ENCODE measurements at places on chromosomes 7 and 10.

GRCh38 chr7:104499975-104500374 lies 171.6 kb downstream of the LHFPL3 start:
- DNase-seq, result no peak

DNA sequence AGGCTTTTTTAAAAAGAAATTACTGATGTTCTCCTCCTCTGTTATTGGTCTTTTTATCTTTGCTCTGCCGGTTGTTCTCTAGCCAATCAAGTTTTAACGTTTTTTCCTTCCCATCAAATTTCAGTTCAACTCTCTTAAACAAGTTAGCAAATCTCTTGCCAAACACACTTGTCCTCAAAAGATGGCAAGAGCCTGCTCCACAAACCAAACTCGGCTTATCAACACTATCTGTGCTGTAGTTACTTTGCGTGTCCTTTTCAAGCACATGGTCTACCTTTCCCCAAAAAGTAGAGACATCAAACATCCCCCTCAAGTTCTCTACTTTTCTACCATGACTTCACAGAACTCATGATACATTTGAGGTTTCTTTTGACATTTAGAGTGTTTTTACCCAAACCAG lies 71.3 kb downstream of the OSBPL3 start:
- no peak for DNase-seq

GRCh38 chr10:22570733-22571430 lies 143.5 kb downstream of the PIP4K2A start:
- DNase-seq, result no peak

- DNase-seq, result no peak
Measured at GRCh38 chr7:116195451-116195850, 14.9 kb upstream of the TES start.

- DNase-seq, result no peak
Measured at GRCh38 chr7:27125986-27126394, 4.6 kb downstream of the HOXA4 start.

- no peak for DNase-seq
Measured at GRCh38 chr7:132830941-132831340, 250.9 kb downstream of the CHCHD3 start.

GRCh38 chr10:59877191-59877671 lies 29.1 kb downstream of the CCDC6 start:
- DNase-seq, result no peak

- DNase-seq, result peak; percentile 23
Measured at GRCh38 chr7:117212969-117213877, 109.6 kb downstream of the WNT2 start.

GRCh38 chr10:70578371-70578947 lies 24.1 kb downstream of the PRF1 start:
- no peak for DNase-seq

GRCh38 chr7:155358948-155359712 lies 61.5 kb downstream of the INSIG1 start:
- no peak for DNase-seq

- no peak for DNase-seq
Measured at GRCh38 chr7:81560708-81561107, 209.1 kb downstream of the HGF start.

DNA sequence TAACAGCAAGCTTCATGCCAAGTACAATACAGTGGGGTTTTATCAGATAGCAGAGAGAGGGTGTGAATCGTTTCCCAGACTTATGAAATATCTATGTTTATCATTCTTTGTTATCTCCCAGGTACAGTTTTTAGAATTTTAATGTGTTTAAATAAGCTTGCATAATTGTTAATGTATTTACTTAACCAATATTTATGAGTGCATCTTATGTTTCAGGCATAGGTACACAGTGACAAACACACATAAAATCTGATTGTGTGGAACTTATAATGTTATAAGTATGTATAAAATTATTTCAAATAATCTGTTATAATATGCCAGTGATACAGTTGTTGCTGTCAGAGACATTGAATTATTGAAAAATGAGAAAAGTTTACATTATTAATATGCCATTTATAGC lies 1011.4 kb upstream of the C7orf33 start:
- DNase-seq, result no peak

DNA sequence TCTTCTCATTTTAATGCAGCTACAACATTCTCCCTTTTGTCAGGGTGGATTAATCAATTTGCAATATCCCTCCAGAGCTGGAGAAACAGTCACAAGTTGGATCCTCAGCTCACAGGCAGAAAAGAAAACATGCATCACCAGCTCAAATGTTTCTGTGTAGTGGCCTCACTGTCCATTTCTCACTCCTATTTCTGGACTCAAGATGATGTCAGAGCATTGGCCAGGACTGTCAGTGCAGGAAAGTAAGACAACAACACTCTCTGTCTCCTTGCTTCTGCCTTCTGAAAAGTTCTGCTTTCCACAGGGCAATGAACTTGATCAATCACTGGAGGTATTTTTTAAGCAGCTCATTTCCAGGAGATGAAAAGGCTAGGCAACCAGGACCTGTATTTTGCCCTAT lies 8.2 kb upstream of the SVIL start:
- peak; percentile 19 for DNase-seq

DNA sequence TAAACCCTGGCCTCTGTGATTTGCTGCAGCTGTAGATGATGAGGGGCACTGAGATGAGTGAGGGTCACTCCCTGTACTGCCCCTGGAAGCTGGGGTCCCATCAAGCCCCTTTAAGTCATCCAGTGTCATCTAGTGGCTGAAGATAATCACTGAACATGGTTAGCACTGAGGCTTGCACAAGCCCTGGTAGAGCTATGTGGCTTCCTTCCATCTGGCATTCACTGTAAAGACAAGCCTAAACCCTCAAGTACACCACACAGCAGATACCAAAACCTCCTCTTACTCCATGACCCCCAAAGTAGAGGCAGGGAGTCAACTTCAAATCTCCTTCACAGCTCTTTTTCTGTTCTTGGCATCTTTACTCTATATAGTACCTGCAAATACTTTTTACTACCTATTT lies 72.7 kb upstream of the MRLN start:
- DNase-seq, result no peak

GRCh38 chr7:159192013-159192412 lies 47.3 kb upstream of the VIPR2 start:
- no peak for DNase-seq
